ENCODE measurements at places on chromosomes 5 and 9.

DNA sequence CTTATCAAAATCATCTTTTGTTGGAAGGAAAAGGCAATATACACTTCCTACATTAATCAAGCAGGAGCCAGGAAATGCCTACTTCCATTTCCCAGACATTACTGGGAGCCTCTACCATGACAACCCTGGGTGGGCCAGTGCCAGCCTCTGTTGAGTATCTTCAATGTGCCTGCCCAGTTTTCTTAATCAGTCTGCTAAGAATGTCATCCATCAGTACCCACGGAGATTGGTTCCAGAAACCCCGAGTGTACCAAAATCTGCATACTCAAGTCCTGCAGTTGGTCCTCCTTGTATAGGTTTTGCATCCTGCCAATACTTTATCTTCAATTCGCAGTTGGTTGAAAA is 82.4 kb downstream of the MARCHF3 start:
- DNase-seq: no peak

GRCh38 chr5:163773226-163773625 is 267.8 kb downstream of the MAT2B start:
- DNase-seq: no peak

- no peak for DNase-seq
Observed at GRCh38 chr5:158115468-158115867, 256.5 kb upstream of the CLINT1 start.

- peak; percentile 20 for DNase-seq
Observed at GRCh38 chr9:136052472-136052880, 42.6 kb downstream of the NACC2 start.

- DNase-seq: peak; percentile 48
Observed at GRCh38 chr9:137227054-137227852, at the start of gene RNF224. Gene RNF224, plus strand, starts transcription at chr9:137227502. Its CDS starts 834 bp downstream, at chr9:137228336.

DNA sequence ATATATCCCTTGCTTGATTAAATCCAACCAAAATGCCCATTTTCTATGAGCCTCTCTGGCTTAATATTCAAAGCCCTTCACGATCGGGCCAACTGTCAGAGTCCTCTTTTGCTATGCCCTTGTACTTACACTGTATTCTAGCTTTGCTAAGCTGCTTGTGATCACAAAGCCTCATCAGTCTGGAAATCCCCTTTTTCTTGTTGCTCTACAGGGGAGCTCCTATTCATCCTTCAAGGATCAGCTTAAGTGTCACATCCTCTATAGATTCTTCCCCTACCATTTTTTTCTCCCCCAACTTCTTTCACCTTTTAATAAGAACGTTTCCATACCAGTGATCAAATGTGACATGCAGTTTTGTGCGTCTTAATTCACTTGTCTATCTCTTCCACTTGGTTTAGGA is 450.4 kb upstream of the CHD1 start:
- DNase-seq: peak; percentile 91

Measured in brain (organoid and tissue), 16 donors.